Midbrain (tissue), 1 donor: ENCODE measurements at places on chromosomes 1 and 21.
A peak's percentile ranks its signal among the peaks of the same experiment; 100 is the strongest.

DNA sequence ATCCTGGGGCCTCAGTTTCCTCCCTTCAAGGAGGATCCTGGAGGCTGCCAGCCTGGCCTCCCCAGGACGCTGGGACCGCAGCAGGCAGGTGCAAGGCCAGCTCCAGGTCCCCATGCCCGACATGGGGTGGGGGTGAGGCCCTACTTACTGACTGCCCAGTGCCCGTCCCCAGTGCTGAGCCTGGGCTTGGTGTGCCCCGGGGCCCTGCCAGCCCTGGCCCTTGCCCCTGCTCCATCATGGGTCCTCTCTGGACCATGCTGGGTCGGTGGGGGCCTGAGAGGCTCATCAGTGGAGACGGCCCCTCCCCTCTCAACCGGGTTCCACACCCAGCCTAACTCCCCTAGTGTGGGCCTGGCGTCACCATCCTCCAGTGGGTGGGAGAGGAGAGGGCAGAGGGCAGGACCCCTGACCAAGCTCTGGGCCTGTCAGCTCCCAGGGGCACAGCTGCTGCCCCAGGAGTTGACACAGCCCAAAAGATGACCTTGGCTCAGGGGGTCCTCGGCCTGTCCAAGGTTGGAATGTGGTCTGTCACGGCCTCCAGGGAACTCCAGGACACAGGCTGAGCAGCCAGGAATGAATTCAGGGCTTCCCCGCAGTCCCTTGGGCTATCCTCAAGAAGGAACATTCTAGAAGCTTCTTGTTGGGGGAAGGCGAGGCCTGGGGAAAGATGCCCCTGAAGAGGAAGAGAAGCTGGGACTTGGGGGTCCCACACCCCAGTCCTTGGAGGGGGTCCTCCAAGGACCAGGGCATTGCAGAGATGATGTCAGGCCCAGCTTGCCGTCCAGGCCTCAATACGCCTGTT lies 17.6 kb upstream of the ARF1 start:
- DNase-seq: no peak

GRCh38 chr1:160046494-160047110 lies 14.8 kb upstream of the PIGM start:
- DNase-seq: peak; percentile 93

- DNase-seq: no peak
Measured at GRCh38 chr1:19708567-19709110, 44.0 kb downstream of the HTR6 start.

DNA sequence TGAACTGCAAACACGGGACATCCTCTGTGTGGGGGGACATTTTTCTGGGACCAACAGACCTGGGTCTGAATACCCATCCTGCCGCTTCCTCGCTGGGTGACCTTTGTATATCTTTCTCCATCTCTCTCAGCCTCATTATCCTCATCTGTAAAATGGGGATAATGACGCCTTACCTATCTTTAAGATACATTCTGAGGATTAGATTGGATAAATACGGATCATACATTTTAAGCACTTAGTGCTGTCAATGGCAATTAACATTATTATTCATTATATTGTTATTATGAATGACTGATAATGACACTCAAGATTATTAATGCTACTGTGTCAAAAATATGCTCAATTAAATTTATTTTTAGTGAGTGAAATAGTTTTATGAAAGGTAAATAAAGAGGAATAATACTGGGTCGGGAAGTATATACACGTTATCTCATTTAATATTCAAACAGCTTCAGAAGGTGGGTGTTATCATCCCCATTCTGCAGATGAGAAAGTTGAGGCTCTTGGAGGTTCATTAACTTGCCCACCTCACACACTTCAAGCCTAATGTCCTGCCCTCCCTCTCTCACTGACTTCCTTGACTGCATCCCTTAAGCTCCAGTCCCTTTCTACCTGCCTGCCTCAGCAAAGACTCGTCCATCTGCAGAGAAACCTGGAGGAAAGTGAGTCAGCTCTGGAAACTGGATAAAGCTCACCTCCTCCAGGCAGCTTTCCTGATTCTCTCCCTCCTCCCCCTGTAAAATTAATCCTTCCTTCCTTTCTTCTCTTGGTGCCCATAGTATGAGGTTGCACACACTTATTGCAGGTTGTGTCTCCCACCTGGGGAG lies 120.7 kb upstream of the JUN start:
- no peak for DNase-seq

DNA sequence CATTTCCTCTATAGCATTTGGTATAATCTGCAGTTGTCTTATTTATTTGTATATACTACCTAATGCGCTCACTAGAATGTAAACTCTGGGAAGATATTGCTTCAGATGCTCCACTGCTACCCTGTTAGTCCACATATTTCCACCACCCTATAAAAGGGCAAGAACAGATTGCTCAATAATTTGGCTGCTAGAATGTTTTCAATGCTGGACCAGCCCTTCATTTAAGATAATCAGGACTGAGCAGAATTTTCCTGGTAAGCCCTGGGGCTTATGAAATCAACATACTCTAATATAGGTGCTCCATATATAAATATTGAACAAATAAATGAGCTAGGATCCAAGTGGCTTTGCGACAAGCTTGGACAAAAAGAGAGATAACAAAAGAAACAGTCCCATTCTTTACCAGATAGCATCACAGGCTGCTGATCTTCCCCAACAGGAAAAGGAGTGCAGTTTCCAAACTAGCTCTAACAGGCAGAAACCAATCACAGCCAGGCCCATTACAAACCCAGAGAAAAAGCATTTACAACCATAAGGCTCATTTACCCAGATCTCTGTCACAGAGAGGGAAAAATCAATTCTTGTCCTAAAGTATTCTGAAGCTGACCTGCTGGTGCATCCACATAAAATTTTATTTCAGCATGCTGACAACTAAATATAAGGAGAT lies 8.3 kb downstream of the BCAR3 start:
- no peak for DNase-seq

GRCh38 chr21:34795548-34796180 lies 126.9 kb downstream of the CLIC6 start:
- DNase-seq: no peak

DNA sequence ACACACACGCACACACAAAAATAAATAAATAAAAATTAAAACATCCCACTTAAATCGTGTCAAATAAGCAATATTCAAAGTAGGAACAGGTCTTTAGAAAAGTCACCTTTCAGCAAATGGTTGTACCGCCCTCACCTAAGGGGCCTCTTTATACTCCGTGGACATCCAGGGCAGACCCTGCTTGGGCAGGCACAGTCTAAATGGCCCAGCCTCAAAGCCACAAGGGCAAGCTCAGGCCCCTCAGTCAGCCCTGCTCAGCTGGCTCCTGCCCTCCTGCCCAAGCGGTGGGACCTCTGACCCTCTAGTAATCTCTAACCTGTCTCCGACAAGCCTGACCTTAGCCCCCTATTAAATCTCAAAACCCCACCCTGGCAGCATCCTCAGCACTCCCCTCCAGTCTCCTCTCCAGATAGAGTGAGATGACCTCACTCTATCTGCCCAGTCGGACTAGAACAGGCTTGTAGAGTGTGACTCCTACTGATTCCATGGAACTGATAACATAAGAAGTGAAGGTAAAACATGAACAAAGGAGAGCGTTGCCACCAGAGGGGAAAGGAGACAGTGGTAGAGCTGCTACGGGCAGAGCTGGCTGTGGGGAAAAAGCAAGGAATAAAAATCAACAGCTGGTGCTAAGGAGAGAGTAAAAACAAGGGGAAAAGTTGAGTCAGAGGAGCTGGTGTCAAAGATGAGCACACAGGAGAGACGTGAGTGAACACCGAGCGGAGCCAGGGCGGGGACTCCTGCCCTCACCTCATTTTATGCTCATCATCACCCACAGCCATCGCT lies 36.0 kb downstream of the SIPA1L2 start:
- DNase-seq: no peak

DNA sequence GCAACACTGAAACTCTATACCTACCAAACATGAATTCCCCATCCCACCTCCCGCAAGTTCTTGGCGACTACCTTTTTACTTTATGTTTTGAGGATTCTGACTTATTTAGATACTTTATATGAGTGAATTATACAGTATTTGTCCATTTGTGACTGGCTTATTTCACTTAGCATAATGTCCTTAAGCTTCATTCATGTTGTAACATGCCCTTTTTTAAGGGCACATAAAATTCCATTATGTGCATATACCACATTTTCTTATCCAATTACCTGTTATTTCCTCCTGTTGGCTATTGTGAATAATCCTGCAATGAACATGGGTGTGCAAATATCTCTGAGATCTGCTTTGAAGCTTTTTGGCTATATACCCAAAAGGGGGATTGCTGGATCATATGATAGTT lies 22.0 kb upstream of the CHIT1 start:
- DNase-seq: no peak

DNA sequence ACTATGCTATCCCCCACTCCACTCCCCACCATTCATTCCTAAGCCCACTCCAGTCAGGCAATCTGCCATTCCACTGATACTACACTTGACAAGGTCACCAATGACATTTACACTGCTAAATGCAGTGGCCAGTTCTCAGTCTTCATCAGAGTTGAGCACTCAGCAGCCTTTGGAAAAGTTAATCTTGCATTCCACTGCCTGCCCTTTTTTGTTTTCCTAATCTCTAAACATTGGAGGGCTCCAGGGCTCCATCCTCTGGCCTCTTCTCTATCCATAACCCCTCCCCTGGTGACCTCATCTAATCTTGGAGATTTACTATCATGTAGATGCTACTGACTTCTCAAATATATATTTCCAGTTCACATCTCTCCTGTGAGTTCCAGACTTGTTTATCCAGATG lies 70.9 kb upstream of the S1PR1 start:
- no peak for DNase-seq

GRCh38 chr1:91053630-91054029 lies 31.8 kb upstream of the ZNF644 start:
- no peak for DNase-seq

- DNase-seq: no peak
Measured at GRCh38 chr1:16491056-16491675, 22.9 kb downstream of the RNU1-1 start.

GRCh38 chr21:14088391-14088790 lies 122.4 kb downstream of the LIPI start:
- DNase-seq: no peak

DNA sequence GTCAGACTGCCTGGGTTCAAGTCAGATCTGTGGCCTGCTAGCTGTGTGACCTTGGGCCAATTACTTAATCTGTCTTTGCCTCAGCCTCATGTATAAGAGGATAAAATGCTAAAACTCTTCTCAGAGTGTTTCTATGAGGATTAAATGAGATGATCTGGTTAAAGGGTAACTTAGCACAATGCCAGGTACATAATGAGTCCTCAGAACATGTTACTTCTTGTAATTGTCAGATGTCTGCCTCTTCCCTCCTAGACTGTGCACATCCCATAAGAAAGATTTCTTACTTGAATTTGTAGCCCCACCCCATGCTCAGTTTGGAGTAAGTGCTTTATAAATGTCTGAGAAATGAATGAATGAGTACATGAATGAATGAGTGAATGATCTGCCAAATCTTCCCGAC lies 34.6 kb upstream of the HIVEP3 start:
- no peak for DNase-seq

DNA sequence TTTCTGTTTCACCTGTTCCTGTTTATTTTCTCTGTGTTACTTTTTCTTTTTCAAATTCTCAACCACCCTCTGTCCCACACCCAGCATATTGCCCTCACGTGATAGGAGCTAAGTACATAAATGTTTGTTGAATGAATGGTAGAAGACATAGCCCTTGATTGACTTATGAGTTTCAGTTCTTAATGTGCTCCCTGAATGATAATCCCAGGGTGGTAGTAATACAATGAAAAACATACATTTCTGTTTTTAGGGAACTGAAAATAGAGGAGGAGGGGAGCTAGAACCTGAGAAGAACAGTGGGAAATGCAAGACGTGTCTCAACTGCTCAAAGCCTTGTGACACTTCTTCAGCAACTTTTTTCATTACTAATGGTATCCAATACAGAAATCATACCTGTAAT lies 147.1 kb downstream of the SPATA46 start:
- DNase-seq: no peak

GRCh38 chr1:38833146-38833545 lies 26.4 kb downstream of the RRAGC start:
- peak; percentile 56 for DNase-seq

DNA sequence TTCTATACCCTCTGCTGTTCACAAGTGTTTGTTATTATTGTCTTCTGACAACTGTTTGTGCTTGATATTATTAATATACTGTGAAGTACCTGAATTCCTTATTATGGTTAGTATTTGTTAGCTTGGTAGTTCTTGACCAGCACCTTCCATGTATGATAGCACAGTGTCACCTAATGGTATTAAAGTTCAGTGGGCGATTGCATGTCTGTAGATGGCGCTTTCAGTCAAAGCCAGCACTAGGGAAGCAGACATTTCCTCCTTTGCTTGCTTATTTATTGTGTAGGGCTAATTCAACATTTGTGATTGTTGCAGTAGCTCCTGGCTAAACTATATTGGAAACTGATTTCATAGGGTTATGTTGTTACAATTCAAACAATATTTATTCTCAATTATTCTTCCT lies 218.0 kb downstream of the ZP4 start:
- DNase-seq: no peak

GRCh38 chr1:200751717-200752116 lies 13.0 kb downstream of the CAMSAP2 start:
- DNase-seq: no peak

DNA sequence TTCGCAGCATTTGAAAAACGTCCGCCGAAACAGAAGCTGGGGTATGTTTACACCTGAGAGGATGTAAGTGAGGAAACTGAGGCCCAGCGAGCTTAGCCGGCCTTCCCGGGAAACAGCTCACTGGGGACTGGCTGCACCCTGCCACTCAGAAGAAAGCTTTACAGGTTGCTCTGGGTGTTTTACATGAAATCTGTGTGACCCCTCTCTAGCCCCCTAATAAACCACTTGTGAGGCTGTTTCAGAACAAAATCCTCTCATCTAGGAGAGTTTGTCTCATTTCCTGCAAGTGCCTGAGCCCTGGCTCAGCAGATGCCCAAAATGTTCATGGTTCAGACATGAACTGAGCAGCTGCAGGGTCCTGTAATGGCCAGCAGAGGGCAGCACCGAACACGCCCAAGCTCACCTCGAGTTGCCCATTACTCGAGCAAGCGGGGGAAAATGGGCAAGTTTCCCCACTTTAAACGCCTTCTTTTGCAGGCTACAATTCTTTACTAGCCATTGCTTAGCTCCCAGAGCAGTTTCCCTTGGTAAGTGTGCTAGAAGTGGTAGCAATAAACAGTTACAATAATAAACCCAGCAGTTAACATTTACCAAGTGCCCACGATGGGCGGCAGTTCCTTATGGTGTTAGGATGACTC lies 76.4 kb downstream of the FHAD1 start:
- DNase-seq: peak; percentile 71

GRCh38 chr1:183101841-183102276 lies 78.6 kb downstream of the LAMC1 start:
- no peak for DNase-seq

DNA sequence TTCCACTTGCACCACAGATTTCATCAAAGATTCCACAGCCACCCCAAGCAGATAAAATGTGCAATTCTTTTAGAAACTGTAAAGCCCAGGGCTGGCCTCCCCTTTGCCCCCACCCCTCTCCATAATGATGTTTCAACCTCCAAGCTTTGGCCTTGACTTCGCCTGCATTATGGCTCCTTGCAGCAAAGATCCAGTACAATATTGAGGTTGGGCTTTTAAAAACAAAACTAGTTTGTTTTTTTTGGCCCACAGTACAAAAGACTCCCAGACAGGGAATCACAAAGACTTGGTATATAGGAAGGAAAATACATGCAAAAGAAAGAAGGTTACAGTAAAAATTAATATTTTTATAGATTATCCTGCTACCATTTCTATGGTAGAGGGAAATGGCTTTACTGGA lies 356.5 kb upstream of the PTBP2 start:
- no peak for DNase-seq

- peak; percentile 9 for DNase-seq
Measured at GRCh38 chr1:79259390-79260336, 253.1 kb upstream of the ADGRL4 start.
